ENCODE measurements at places on chromosomes 3 and 15.

DNA sequence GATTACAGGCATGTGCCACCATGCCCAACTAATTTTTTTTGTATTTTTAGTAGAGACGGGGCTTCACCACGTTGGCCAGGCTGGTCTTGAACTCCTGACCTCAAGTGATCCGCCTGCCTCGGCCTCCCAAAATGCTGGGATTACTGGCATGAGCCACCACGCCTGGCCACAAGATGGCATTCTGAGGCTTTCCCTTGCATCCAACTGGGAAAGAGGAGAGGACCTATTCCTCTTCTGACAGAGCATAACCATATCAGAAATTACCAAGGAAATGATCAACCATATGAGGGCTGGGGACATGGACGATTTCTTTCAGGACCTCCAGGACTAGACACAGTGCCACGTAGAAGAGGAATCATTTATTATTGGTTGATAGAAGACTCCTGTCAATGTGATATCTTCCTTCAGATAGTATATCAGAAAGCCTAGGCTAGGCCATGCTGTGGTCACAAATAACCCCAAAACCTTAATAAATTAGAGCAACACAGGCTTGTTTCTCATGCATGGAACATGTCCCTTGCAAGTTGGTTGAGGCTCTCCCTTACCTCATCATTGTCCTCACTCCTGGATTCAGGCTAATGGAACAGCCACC is 372.3 kb upstream of the IL12A start:
- no peak for DNase-seq

DNA sequence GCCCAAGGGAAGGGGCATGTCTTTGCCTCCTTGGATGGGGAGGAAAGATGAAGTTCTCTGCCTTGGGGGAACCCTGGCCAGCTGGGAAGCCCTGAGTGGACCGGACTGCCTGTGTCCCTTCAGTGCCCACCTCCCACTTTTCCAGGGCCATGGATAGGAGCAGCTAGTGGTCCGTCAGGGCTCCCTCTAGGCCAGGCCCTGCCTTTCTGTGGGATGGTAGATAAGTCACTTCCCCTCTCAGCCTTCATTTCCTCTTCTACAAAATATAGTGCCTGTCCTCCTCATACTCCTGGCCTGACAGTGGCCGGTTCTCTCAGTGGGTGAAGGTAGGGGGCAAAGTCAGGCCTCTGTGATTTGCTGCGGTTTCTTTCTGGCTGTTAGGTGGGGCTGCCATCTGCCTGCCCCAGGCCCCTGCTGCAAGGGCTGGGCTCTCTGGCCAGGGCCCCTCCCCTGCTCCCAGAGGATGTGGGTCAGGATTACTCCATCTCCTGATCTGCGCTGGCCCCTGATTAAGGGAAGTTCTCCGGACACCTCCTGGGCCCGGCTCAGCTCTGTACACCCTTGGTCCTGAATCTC is 1.4 kb downstream of the PLEKHO2 start:
- DNase-seq = peak; percentile 32

DNA sequence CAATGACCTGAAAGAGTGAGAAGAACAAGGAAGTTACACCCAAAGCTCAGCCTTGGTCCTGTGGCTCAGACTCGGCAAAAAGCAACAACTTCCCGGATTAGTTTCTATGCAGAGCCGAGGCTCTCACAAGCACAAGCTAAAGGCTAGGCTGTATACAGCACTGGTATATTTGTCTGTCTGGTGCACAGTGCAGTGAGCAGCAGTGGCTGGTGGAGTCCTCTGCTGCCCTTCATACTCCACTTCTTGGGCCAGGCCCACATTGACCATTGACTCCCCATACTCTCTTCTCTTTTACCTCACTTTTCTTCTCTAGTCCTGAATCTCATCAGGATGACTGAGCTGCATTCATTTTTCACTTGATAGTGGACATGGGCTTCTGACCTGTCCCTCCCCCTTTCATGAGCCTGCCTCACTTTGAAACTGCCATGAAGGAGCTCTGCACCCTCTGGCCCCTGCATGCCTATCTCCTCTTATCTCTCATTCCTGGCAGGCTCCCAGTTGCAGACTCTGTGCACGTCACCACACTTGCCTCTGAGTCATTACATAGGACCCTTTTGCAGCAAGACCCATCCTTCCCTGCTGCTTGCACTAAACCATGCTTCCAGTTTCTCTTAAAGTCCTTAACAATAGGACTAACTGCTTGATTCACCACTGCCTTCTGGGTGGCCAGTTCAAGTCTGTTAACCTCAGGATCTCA is 379.3 kb downstream of the NTRK3 start:
- no peak for DNase-seq

- DNase-seq = no peak
These were observed 173.5 kb upstream of the NDN start for GRCh38 chr15:23860290-23861245.

DNA sequence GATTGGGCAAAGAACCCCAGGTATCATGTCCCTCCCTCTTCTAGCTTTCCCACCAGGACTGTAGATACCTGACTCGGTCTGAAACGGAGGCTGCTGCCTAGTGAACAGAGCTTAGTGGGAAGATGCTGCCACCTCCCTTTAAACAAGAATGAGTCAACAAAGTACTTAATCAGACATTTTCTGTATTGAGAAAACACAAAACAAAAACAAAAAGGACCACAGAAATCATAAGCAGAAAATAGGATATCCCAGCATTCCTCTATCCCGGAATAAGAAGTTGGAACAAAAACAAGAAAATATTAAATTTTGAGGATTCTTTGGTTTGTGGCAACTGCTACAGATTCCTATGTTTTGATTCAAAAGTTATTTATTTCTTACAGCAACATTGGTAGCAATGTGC is 51.7 kb upstream of the COL8A1 start:
- no peak for DNase-seq

GRCh38 chr15:64985366-64986033 is 4.2 kb downstream of the SPG21 start:
- DNase-seq = no peak

DNA sequence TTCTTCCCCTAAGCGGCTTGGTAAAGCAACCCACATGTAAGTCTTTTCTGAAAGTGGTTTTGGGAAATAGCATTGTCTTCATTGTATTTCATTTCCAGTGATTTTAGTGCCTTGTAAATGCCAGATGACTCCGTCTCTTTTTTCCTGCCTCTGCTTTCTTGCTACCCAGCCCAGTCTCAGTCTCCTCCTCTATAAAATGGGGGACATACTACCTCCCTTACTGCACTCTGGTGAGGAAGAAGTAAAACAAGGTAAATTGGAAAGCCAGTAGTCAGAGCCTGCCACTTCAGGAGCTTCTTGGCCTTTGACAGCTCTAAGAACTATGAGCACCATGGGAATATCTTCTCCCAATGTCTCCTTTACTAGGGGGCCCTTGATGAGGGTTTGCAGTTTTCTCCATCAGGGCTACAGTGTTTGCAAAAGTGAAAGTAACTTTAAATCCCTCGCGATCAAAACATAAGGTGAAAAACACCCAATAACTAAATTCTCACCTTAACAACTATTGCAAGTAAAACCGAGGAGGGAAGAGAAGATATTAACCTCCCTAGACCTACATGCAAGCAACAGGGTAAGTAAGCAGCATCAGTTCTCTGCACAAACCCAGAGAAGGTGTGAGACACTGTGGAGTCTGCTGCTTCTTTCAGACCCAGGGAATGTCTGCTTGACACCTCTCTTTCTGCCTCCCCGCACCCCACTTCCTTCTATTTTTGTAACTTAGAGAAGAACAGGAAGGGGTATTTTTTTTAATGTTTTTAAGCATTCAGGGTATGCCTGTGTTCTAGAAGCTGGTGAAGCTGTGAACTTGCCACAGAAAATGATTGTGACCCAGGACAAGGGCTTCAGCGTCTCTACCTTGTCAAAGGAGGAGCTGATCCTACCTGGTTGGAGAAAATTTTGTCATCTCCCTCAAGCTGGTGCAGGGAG is 159.1 kb upstream of the EOMES start:
- no peak for DNase-seq

GRCh38 chr15:28122038-28122949 is 23.2 kb upstream of the OCA2 start:
- DNase-seq = no peak

DNA sequence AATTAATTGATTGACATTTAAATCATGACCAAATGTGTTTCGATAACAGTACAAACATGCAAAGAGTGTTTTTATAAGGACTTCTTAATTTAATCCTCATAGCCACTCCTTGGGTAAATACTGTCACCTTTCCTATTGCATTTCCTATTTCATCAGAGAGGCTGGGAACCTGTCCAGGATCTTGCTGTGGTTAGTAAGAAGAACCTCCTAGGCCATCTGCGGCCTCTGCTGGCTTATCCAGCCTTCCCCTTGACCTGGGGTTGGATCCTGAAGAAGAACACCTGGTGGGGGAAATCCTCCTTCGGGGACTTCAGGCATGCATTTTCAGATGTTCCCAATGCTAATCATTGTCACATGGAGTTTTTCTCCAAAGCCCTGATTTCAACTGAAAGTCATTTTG is 25.5 kb downstream of the GLDN start:
- no peak for DNase-seq

GRCh38 chr3:17132286-17133115 is 247.7 kb downstream of the PLCL2 start:
- DNase-seq = no peak

DNA sequence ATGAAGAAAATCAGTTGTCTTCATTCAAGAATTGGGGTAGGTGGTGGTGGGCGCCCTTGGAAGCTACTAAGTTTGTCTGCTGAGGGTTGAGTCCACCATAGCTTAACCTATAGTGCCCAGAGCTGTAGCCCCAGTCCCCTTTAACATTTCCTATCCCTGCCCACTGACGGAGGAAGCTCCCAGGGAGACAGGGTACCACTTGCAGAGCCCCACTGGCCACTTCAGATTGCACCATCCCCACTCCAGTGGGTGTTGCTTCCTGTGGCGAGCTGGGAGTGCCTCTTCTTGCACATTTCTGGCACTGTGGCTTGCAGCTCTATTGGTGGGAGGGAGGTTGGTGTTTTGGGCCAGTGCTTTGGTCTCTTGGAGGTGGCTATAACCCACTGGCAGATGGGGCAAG is 2.7 kb downstream of the PXYLP1 start:
- DNase-seq = no peak

DNA sequence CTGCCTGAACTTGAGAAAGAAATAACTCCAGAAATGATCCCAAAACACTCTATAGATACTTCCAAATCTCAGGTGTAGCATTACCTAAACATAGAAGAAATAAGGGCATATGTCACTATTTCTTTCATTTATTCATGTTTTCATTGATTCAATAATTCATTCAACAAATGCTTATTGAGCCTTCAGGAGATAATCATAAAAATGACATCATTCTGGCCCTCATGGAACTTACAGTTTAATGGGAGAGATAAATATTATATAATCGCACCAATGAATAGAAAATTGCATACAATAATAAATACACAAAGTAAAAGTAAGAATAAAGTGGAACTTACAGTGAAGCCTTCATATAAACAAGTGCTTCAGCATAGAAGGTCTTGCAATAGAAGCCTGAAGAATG is 58.1 kb upstream of the NR2F2 start:
- DNase-seq = no peak
